SK-N-MC (cell line): ENCODE measurements at places on chromosomes 6 and 20.

DNA sequence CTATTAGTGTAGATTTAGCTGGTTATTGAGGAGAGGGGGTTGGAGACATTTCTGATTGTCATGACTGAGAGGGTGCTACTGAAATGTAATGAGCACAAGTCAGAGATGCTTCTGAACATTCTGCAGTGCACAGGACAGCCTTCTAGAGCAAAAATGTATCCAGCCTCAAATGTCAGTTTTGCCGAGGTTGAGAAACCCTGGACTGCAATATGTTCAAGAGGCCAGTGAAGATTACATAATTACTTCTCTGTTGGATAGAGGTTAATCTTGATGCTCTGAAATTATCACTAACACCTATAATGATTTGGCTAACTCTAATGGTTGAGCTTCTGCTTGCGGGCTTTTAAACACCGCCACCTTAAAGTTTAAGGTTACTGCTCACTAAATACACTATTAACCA, 3.4 kb upstream of the DUSP22 start:
- no peak for DNase-seq

GRCh38 chr6:156517088-156517487, 260.1 kb upstream of the ARID1B start:
- no peak for DNase-seq

GRCh38 chr6:170117111-170117972, 173.5 kb downstream of the DLL1 start:
- DNase-seq: no peak

DNA sequence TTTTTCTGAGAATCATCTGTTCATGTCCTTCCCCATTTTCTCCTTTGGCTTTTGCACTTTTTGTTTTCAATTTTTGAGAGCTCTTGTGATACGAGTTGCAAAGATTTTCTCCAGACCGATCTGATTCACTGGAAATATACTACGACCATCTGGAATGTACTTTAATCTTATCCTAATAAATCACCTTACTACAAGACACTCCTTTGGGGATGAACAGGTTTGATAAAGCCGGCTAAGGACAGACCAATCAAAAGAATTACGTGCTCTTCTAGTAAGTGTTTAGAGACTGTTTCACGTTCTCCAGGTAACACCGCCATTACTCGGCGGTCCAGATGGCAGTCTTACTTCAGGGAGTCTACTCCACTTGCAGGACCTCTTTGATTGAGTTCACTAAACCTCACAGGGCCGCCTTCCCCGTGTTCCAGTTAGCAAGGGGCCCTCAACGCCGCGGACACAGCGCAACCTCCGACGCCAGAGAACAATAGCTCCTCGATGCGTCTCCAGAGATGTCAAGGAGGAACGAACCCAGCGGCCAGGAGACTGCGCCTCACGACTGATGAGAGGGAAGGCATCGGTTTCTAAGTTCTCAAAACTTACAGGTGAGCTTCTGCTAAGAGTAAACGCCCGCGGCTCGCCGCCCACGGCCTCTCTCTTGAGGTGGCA, 920 bp upstream of the WTAP start:
- DNase-seq: no peak

- no peak for DNase-seq
These were observed 107.2 kb upstream of the BTBD3 start for GRCh38 chr20:11810311-11811083.

- DNase-seq: no peak
These were observed 51.4 kb upstream of the LGSN start for GRCh38 chr6:63371104-63371715.

DNA sequence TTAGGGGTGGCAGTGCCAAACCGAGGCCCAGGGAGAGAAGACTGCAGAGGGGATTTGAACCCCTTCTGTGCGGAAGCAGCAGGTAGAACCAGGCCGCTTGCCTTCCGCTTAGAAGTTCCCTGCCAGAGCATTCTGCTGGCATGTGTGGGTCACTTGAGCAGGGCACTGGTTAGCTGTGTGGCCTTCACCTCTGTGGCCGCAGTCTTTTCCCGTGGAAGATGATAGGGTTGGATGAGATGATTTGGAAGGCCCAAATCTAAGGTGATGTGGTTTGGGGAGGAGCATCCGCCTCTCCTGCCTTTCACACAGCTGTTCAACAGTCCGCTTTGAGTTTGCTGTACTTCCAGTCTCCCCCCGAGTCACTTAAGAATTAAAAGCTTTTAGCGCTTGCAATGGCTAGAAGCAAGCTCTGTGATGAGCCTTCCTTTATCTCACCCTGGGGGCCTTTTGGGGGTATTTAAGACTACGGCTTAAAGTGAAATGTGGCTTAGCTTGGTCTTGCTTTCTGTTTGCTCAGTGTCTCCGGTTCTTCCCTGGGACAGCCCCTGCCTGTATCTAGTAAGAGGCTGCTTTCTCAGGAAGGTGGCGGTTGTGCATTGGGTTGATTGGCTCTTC, 743 bp downstream of the CMTR1 start:
- DNase-seq: no peak

- DNase-seq: no peak
These were observed 123.4 kb downstream of the C6orf118 start for GRCh38 chr6:165186041-165186440.

GRCh38 chr6:10521104-10521808, at the start of gene GCNT2:
GCNT2 (plus strand) TSS chr6:10521351; CDS start chr6:10528912, 7,561 bp downstream.
- no peak for DNase-seq
